ENCODE measurements at places on chromosomes 6 and 20. TPM values are rescaled to one million over a fixed set of nuclear protein-coding genes. Genes with fewer than 3 reads are reported as not detected.

DNA sequence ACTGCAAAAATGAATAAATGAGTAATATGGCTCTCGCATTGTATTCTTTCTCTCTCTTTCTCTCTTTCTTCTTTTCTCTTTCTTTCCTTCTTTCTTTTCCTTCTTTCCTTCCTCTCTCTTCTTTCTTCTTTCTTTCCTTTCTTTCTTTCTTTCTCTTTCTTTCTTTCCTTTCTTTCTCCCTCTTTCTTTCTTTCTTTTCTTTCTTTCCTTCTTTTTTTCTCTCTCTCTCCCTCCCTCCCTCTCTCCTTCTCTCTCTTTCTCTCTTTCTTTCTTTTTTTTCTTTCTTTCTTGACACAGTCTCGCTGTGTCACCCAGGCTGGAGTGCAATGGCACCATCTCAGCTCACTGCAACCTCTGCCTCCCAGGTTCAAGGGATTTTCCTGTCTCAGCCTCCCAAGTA, 20.3 kb upstream of the ELOVL5 start:
- H3K4me1 ChIP-seq: peaks cover 11% of the 10 kb centered on the region
- DNase-seq: no peak
- no peaks in the 10 kb centered on the region for H3K27me3 ChIP-seq
- H3K36me3 ChIP-seq: no peaks in the 10 kb centered on the region
- no peak overlapping the region for H3K4me3 ChIP-seq

BCAS4 gene
- total RNA-seq: 6.3 TPM

DNA sequence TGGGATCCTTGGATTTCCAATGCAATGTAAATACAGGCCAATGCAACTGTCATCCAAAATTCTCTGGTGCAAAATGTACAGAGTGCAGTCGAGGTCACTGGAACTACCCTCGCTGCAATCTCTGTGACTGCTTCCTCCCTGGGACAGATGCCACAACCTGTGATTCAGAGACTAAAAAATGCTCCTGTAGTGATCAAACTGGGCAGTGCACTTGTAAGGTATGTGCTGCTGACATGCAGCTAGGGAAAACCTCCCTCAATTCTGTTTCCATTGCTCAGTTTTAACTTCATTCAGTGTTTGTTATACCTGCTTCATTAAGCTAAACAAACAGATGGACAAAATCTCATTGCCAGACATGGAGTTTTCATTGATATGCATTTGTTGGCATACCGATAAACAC, 397.1 kb downstream of the ARHGAP18 start:
- H3K4me3 ChIP-seq: no peak overlapping the region
- no peaks in the 10 kb centered on the region for H3K27me3 ChIP-seq
- peaks cover 13% of the 10 kb centered on the region for H3K36me3 ChIP-seq
- H3K27ac ChIP-seq: peak overlapping the region; percentile 85
- no peak for DNase-seq

DNA sequence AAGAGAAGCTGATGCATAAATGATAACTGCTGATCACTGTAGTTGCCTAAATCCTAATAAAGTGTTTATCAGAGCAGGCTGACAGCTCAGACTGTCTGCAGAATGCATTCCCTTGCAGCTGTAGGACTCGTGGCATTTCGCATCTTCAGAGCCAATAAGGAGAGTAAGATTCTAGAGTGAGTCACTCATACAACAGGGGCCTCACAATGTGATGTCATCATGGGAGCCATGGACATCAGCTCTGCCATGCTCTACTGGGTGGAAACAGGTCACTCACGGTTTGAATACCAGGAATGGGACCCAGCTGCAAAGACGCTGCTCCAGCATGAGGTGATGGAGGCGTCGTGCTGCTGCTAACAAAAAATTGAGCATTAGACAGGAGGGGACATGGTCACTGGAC, 7.4 kb downstream of the FAM209B start:
- H3K4me1 ChIP-seq: no peaks in the 10 kb centered on the region
- no peak overlapping the region for H3K4me3 ChIP-seq
- no peaks in the 10 kb centered on the region for H3K36me3 ChIP-seq
- no peak for DNase-seq
- H3K27ac ChIP-seq: no peak overlapping the region

GRCh38 chr6:126054258-126054702, 67.9 kb downstream of the TRMT11 start:
- DNase-seq: no peak
- peaks cover 24% of the 10 kb centered on the region for H3K36me3 ChIP-seq
- H3K27ac ChIP-seq: no peak overlapping the region
- H3K27me3 ChIP-seq: no peaks in the 10 kb centered on the region
- H3K4me3 ChIP-seq: no peak overlapping the region
- H3K4me1 ChIP-seq: peaks cover 3% of the 10 kb centered on the region

- peaks cover 50% of the 10 kb centered on the region for H3K4me1 ChIP-seq
- H3K27ac ChIP-seq: no peak overlapping the region
- DNase-seq: no peak
- peak overlapping the region; percentile 42 for H3K4me3 ChIP-seq
- no peaks in the 10 kb centered on the region for H3K36me3 ChIP-seq
- peaks cover 32% of the 10 kb centered on the region for H3K27me3 ChIP-seq
Measured at GRCh38 chr6:167237438-167238145, 53.5 kb upstream of the UNC93A start.

- no peaks in the 10 kb centered on the region for H3K36me3 ChIP-seq
- no peak overlapping the region for H3K4me3 ChIP-seq
- H3K4me1 ChIP-seq: no peaks in the 10 kb centered on the region
- no peaks in the 10 kb centered on the region for H3K27me3 ChIP-seq
- H3K27ac ChIP-seq: no peak overlapping the region
Measured at GRCh38 chr6:90044182-90044832, 150.0 kb downstream of the GJA10 start.

DNA sequence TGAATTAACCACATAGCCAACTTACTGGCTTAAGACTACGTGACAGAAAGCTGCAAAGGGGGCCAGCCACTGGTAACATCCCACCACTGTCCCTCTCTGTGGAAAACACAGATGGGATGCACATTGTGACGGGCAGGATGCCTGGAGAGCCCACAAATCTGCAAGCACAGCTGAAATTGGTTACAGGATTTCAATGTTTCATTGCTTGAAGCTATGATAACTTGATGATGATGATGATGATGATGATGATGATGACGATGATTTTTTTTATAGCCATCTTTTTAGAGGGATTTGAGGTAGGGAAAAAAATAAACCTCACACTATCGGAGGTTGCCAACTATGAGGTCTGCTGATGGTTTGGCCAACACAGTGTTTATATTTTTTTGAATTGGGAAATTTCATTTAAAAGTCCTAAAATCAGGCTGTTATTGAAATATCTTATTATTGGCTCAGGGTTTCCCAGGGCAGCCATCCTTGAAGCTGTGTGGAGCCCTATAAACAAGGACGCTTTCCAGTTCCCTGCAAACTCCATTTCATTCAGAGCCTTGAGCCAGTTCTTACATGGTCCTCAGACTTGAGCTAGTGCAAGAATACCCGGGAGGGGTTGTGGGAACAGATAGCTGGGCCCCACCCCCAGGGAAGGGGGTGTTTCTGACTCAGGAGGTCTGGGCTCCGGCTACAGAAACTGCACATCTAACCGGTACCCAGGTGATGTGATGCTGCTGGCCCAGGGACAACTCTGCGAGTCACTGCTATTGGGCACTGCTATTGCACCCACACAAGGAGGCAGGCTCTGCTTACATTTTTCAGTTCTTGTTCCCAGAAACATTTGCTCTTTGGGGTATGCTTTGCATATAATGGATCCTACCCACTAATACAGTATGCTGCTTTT, 27.1 kb downstream of the BCAS1 start:
- H3K4me1 ChIP-seq: no peaks in the 10 kb centered on the region
- H3K27ac ChIP-seq: no peak overlapping the region
- no peaks in the 10 kb centered on the region for H3K27me3 ChIP-seq
- no peaks in the 10 kb centered on the region for H3K36me3 ChIP-seq
- no peak overlapping the region for H3K4me3 ChIP-seq

- no peaks in the 10 kb centered on the region for H3K36me3 ChIP-seq
- no peak overlapping the region for H3K27ac ChIP-seq
- DNase-seq: no peak
Measured at GRCh38 chr20:5056801-5057599, 55.7 kb upstream of the SLC23A2 start.

- H3K27me3 ChIP-seq: no peaks in the 10 kb centered on the region
- H3K4me3 ChIP-seq: no peak overlapping the region
- peaks cover 32% of the 10 kb centered on the region for H3K4me1 ChIP-seq
Measured at GRCh38 chr6:166618866-166619761, 7.9 kb downstream of the RPS6KA2 start.

DNA sequence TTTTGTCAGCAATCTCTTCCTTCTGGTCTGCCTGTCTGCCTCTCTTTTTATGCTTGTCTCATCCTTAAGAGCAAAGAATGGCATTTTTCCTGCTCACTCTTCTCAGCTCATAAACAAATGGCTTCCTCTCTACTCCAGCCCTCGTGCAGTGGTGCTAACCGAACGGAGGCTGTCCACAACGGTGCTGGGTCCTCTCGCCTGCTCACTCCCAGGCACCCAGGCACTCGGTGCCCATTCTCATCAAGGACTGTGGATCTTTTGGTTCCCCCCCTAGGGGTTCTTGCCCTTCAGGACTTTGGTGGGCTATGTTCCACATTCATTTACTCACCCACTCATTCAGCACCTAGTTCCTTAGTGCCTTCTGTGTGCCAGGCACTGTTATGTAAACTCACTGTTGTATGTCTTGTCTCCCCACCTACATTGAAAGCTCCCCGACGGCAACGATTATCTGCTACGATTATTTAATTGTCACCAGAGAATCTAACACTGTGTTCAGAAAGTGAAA, 113.9 kb downstream of the FYN start:
- DNase-seq: no peak
- peaks cover 18% of the 10 kb centered on the region for H3K36me3 ChIP-seq
- H3K4me3 ChIP-seq: peak overlapping the region; percentile 42
- H3K27me3 ChIP-seq: no peaks in the 10 kb centered on the region

DNA sequence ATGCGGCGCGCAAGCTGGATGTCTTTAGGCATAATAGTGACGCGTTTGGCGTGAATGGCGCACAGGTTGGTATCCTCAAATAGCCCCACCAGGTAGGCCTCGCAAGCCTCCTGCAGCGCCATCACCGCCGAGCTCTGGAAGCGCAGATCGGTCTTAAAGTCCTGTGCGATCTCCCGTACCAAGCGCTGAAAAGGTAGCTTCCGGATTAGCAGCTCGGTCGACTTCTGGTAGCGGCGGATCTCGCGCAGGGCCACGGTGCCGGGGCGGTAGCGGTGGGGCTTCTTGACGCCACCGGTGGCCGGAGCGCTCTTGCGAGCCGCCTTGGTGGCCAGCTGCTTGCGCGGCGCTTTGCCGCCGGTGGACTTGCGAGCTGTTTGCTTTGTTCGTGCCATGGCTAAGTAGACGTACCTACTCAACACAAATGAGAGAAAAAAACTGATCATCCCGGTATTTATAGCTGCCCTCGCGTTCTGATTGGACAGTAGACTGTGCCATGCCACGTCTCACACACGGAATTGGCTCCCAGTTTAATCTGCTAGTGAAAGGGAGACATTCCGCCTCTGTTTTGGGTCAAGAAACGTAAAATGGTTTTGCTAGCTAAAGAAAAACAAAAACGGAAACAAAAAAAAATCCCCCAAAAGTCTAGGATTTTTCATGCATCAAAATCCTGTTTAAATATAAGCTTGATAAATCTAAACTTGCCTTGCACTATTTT, 40.1 kb downstream of the OR2B2 start:
- peak overlapping the region; percentile 97 for H3K27ac ChIP-seq
- H3K4me3 ChIP-seq: peak overlapping the region; percentile 91
- H3K4me1 ChIP-seq: peaks cover 26% of the 10 kb centered on the region
- H3K27me3 ChIP-seq: peaks cover 5% of the 10 kb centered on the region

GPR63 gene
- 4.2 TPM for total RNA-seq

- H3K4me3 ChIP-seq: peak overlapping the region; percentile 85
- H3K27ac ChIP-seq: no peak overlapping the region
- peaks cover 4% of the 10 kb centered on the region for H3K36me3 ChIP-seq
Measured at GRCh38 chr6:131060311-131060710, 2.7 kb downstream of the EPB41L2 start.

GRCh38 chr6:165446331-165446730, 136.9 kb upstream of the C6orf118 start:
- no peaks in the 10 kb centered on the region for H3K27me3 ChIP-seq
- H3K36me3 ChIP-seq: peaks cover 10% of the 10 kb centered on the region
- no peak overlapping the region for H3K4me3 ChIP-seq

TMC2 gene
- total RNA-seq: not detected

- peak overlapping the region; percentile 81 for H3K4me3 ChIP-seq
- DNase-seq: no peak
- peaks cover 16% of the 10 kb centered on the region for H3K27me3 ChIP-seq
- no peaks in the 10 kb centered on the region for H3K36me3 ChIP-seq
- H3K27ac ChIP-seq: peak overlapping the region; percentile 34
Measured at GRCh38 chr20:62550087-62550632, 74.4 kb upstream of the GATA5 start.

DNA sequence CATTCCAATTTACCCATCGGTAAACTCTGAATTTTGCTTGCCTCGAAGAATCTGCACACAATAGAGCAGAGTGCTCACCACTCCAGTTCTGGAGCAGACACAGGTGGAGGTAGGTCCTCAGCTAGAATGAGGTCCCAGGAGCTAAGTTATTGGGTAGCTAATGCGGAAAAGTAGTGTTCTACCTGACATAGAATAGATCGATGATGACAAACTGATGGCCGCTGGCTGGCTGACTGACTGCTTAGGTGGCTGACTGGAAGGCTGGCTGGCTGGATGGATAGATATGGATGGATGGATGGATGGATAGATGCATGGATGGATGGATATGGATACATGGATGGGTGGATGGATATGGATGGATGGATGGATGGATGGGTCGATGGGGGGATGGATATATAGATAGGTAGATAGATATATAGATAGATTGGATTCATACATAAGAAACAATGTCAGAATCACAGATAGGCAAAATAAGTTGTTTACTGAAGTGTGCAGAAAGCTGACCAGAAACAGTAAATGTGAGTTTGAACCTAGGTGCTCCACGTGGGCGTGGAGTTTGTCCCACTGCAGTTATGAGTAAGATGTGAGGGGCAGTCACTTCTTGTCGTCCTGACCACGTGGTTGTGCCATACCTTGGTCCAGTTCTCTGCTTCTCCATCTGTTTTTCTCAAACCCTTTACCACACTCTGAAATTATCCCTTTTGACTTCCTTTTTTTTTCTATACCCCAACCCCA, 62.1 kb downstream of the TBXT start:
- DNase-seq: no peak
- H3K4me1 ChIP-seq: no peaks in the 10 kb centered on the region
- no peak overlapping the region for H3K27ac ChIP-seq
- no peaks in the 10 kb centered on the region for H3K36me3 ChIP-seq
- peaks cover 38% of the 10 kb centered on the region for H3K27me3 ChIP-seq

DNA sequence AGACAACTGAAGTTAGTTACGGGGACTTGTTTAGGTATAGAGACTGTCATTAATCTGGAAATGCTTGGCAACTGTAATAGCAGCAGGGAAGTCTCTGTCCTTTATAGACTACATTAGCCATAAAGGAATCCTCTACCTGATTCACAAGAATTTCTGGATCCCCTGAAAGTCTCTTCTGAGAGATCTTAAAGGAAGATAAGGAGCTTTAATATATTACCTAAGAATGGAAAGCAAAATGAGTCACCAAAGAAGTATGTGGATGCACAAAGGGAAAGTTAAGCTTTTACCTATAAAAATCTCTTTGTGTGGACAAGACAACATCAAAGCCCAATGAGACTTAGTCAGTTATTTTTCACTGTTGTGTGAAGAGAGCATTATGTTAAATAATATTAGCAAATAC, 92.2 kb upstream of the RSPO3 start:
- H3K27ac ChIP-seq: no peak overlapping the region
- peaks cover 23% of the 10 kb centered on the region for H3K4me1 ChIP-seq
- peaks cover 3% of the 10 kb centered on the region for H3K36me3 ChIP-seq

RBBP8NL gene
- total RNA-seq: 7.3 TPM

GRCh38 chr6:77463861-77464494, 687 bp upstream of the HTR1B start:
- no peak overlapping the region for H3K27ac ChIP-seq
- peaks cover 86% of the 10 kb centered on the region for H3K27me3 ChIP-seq
- peaks cover 17% of the 10 kb centered on the region for H3K4me1 ChIP-seq
- no peaks in the 10 kb centered on the region for H3K36me3 ChIP-seq

THEMIS gene
- not detected for total RNA-seq

Data from type B pancreatic cell (in vitro differentiated cells).